NCI-H510A treated with DMSO at 0.1 percent for 48 hours (cell line): ENCODE measurements at places on chromosomes 7 and 10.

DNA sequence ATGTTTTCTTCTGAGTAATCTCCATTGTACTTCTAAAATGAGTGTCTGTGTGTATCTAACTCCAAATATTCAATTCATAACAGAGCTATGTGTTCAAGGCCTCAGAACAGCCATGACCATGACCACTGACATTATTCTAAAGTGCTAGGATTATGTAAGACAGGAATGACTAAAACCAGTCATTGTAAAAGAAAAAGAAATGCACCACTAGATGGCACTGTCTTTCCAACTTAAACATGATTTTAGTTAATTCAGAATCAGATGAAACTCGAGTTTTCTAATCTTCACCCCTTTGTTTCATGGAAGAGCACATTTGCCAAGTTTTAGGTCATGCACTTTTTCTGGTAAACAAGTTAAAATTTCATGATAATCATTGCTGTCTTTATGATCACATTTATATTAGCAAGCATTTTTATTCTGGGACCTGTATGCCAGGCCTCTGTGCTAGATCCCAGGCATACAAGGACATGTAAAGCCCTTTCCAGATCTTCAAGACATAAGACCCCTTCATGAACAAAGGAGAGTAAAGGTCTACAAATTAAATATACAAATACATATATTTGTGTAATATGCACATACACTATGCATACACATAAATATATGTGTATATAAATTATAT lies 26.1 kb upstream of the RSU1 start:
- DNase-seq: peak; percentile 31

- no peak for DNase-seq
These were observed 149.4 kb upstream of the NPS start for GRCh38 chr10:127399668-127400067.

- DNase-seq: no peak
These were observed 140.3 kb downstream of the GPR85 start for GRCh38 chr7:112946350-112946749.

GRCh38 chr10:34319197-34319846 lies 495.8 kb downstream of the PARD3 start:
- DNase-seq: peak; percentile 67

GRCh38 chr10:76251841-76252671 lies 820.6 kb downstream of the LRMDA start:
- no peak for DNase-seq

GRCh38 chr10:75592151-75592787 lies 160.8 kb downstream of the LRMDA start:
- DNase-seq: no peak

DNA sequence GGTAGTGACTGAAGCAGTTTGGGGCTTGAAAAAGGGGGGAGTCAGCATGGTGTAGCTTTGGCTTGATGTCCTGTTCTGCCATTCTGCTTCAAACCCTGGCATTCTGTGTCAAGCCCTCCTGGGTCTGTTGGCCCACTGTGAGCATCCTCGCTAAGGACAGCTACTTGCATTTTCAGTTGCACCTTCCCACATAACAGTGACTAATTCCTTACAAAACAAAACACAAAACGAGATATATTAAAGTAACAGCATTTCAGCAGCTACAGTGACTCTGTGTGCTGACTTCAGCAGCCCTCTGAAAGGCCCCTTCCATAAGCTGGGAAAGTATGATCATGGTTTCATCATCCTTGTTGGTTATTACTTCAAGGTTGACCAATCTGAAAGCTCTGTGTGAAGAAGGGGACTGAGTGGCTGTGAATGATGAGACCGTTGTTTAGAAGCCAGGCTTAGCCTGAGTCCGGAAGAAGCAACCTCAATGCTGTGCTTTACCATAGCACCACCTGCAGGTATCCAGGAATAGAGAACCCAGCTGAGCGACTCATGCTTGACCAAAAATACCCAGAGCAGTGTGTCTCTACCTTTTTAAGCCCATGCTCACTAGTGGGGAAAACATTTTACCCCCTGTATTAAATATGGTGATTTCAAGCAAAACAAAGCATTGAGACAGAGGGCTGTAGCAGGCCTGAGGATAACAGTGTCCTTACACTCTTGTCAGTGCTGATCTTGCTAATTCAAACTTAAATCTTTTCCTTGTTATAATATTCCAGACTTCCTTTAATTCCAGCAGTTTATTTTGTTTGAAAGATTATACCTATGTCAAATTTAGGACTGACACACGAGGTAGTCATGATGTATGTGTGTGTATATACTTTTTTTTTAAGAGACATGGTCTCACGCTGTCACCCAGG lies 42.6 kb upstream of the CC2D2B start:
- peak; percentile 20 for DNase-seq

DNA sequence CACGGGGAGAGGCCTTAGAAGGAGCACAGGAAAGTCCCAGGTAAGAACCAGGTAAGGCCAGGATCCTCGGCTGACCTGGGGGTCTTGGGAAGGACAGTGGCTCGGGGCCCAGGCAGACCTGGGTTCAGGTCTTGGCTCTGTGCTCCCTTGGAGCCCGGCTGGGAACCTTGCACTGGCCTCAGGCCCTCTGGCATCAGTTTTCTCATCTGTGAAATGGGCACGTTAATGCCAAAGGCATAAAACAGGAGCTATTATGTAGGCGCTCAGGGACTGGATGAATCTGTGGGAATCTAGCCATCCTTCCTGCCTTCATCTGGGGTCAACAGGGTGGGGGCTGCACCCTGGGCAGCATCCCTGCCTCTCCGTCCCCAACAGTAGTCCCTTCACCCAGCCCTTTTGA lies 8.3 kb upstream of the SLC29A4 start:
- no peak for DNase-seq

GRCh38 chr7:158508802-158509385 lies 78.7 kb downstream of the PTPRN2 start:
- DNase-seq: no peak

GRCh38 chr10:53977267-53977666 lies 823.8 kb downstream of the PCDH15 start:
- DNase-seq: no peak

GRCh38 chr7:18235819-18236218 lies 208.2 kb upstream of the PRPS1L1 start:
- DNase-seq: no peak

GRCh38 chr10:111972109-111972508 lies 211.5 kb downstream of the GPAM start:
- no peak for DNase-seq

- no peak for DNase-seq
These were observed 8.7 kb downstream of the ABLIM1 start for GRCh38 chr10:114649217-114649903.

GRCh38 chr7:140646931-140647647 lies 6.5 kb upstream of the DENND2A start:
- DNase-seq: peak; percentile 48

GRCh38 chr7:69596723-69597277 lies 1.5 kb upstream of the AUTS2 start:
- no peak for DNase-seq

- DNase-seq: no peak
These were observed 101.7 kb upstream of the KLF6 start for GRCh38 chr10:3886641-3887251.

DNA sequence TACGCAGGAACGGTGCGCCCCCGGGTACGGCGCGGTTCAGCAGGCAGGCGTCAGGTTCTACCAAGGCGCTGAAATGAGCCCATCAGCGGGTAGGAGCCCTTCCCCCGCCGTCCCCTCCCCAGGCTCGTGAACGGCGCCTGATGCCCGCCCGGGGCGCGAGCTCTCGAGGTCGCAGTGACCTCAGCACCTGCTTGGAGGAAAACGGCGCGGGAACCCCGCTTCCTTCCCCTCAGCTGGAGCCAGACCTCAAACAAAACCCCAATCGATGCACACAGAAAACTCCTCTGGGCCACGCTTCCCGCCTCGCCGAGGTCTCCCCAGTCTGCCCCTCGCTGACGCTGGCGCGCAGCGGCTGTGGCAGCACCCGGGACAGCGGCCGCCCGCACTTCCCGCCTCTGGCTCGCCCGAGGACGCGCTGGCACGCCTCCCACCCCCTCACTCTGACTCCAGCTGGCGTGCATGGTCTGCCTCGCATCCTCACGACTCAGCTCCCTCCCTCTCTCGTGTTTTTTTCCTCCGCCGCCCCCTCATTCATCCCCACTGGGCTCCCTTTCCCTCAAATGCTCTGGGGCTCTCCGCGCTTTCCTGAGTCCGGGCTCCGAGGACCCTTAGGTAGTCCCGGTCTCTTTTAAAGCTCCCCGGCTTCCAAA lies 514 bp upstream of the GAD2 start:
- DNase-seq: no peak

DNA sequence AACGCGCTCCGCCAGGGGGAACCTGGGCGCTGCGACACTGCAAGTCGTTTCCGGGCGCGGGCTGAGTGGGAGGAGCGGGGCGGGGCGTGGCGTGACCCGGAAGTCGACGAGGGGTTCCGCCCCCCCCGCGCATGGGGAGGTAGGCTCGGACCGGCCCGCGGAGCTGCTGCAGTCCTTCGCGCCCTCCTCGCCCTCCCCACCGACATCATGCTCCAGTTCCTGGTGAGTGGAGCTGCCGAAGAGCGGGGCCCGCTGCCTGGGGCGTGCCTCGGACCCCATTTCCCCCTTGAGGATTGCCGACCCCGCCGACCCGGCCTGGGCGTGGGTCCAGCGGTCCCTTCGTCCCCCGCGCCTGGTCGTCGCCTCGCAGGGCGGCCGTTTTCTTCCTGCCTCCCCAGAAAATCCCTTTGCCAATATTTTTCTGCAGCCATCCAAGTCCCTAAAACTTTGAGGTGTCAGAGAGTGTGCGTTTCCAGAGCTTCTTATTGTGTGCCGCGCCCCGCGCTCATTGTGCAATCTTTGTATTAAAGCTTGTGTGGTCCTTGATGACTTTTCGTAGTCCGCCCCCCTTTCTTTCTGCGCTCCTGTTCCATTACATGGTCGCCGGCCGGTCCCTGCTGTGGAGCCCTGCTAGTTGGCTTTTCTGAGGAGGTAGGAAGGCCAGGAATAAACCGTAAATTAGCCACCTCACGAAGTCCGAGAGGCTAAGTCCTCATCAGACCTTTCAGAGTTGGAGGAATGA lies at the start of gene STMP1:
Gene STMP1, plus strand, starts transcription at position 142 of the 742 bp plus-strand sequence.
- DNase-seq: peak; percentile 64

GRCh38 chr7:152050547-152050971 lies 25.1 kb downstream of the GALNT11 start:
- DNase-seq: no peak

DNA sequence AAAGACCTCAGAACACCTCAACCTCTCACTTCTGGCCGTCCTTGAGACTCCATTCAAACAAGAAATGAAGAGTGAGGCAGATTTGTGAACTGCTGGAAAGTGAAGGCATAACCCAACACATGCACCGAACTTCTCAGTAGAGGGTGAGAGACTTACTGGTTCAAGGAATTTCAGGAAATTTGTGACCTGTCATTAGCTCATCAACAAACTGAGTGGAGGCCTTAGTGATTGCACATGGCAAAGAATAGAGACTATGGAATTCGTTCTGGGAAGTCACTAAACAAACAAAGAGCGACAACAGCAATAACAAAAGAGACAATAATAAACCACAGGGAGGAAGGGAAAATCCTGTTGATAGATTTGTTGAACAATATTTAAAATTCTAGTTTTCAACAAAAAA lies 125.0 kb upstream of the AKR1E2 start:
- no peak for DNase-seq
